ENCODE measurements at places on chromosomes 12 and 14. TPM values are rescaled to one million over a fixed set of nuclear protein-coding genes. Genes with fewer than 3 reads are reported as not detected.
A peak's percentile ranks its signal among the peaks of the same experiment; 100 is the strongest.

Gene SLC35F4
- not detected for polyA plus RNA-seq

Gene INTS13
- 27.2 TPM for polyA plus RNA-seq

Gene REM2
- polyA plus RNA-seq, result 0.22 TPM

GRCh38 chr12:57489157-57489641 is 1.3 kb downstream of the MARS1 start:
- H3K27me3 ChIP-seq, result peaks cover 9% of the 10 kb centered on the region
- H3K4me1 ChIP-seq, result peaks cover 30% of the 10 kb centered on the region
- peaks cover 27% of the 10 kb centered on the region for H3K36me3 ChIP-seq
- no peak for DNase-seq
- peak overlapping the region; percentile 98 for H3K4me3 ChIP-seq
- H3K27ac ChIP-seq, result peak overlapping the region; percentile 95

DNA sequence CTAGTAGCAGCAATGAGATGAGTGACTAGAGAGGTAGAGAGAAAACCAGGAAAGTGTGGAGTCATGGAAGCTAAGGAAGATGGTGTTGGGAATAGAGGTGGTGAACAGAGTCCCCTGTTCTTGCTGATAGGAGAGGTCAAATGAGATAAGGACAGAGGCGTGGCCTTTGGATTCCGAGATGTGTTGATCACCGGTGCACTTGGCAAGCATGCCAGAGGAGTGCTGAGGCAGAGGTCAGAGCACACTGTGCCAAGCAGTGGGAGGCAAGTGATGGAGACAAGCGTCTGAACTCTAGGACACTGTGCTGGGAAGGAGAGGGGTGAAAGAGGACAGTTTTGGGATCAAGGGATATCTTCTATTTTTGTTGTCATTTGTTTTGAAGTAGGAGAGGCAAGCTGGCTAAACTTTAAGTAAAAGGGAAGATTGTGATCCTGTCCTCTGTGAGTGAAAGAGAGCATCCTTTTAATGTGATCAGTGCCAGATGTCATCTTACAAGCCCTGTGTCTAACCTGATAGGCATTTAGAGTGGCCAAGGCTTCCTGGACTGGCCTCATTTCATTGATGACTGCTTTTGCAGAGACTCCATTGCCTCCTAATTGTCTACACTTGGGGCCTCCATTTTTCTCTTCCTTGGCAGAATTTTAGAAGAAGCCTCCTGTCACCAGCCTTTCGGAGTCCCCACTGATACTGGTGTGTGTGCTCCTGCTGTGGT is 336.4 kb downstream of the CACNA1C start:
- no peak for DNase-seq
- no peaks in the 10 kb centered on the region for H3K27me3 ChIP-seq
- H3K4me1 ChIP-seq, result no peaks in the 10 kb centered on the region
- no peak overlapping the region for H3K4me3 ChIP-seq
- H3K27ac ChIP-seq, result no peak overlapping the region

DNA sequence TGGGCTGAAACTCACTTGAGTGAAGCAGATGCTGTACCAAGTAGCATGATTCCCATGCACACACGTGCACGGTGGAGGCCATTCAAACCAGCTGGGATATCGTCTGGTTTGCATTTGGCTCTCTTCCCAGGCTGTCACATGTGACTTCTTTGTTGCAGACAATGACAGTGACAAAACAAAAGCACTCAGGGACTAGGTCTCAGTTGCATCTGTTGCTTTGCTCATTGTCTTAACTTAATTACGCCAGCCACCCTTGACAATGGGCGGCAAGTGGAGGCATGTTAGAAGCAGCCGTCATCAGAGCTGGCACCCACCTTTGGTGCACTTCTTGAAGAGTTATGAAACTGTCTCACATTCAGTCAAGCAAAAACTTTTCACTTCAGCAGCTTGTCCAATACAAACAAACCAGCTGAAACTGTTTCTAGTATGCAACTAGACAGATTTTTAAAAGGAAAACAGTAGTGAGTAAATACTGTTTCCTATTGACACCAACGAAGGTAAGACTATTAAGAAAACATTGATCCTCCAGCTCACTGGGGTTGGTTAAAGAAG is 74.3 kb downstream of the IGF1 start:
- no peaks in the 10 kb centered on the region for H3K4me1 ChIP-seq
- H3K4me3 ChIP-seq, result no peak overlapping the region
- H3K27me3 ChIP-seq, result no peaks in the 10 kb centered on the region
- no peak for DNase-seq

DNA sequence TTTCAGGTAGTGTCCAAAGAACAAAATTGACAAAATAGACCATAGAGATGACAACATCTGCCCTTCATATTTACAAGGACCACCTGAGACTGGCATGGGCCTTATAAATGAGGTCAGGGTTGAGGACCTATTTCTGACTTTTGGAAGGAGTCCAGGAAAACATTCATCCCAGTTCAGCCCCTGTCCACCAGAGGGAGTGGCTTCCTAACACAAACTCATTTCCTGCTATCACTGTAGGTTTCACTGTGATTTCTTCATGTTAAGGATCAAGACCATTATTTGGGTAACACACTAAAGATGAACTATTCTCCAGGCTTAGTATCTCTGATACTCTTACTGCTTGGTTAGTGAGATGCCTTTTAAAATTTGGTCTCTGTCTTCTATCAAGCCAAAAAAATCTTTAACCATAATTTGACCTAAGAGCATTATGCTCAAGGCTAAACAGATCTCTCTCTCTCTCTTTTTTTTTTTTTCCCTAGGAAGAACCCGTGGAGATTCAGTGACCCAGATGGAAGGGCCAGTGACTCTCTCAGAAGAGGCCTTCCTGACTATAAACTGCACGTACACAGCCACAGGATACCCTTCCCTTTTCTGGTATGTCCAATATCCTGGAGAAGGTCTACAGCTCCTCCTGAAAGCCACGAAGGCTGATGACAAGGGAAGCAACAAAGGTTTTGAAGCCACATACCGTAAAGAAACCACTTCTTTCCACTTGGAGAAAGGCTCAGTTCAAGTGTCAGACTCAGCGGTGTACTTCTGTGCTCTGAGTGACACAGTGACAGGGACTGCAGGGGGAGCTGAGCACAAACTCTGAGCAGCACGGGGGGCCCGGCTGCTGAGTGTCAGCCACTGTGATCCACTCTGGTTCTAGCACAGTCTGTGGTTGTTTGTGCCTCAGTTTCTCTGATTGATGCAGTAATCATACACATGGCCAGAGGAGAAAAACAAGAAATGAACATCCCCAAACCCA is 267.6 kb upstream of the OR4E1 start:
- H3K27ac ChIP-seq, result no peak overlapping the region
- DNase-seq, result peak; percentile 19

Gene AKAP6
- not detected for polyA plus RNA-seq

Gene SYNDIG1L
- polyA plus RNA-seq, result not detected

Gene GLS2
- polyA plus RNA-seq, result 2.0 TPM

Gene TPH2
- not detected for polyA plus RNA-seq

Gene NPFF
- polyA plus RNA-seq, result not detected

- H3K27ac ChIP-seq, result peak overlapping the region; percentile 89
- no peaks in the 10 kb centered on the region for H3K27me3 ChIP-seq
- peaks cover 10% of the 10 kb centered on the region for H3K36me3 ChIP-seq
- peaks cover 66% of the 10 kb centered on the region for H3K4me1 ChIP-seq
- H3K4me3 ChIP-seq, result no peak overlapping the region
Measured at GRCh38 chr12:47393403-47393790, 312.4 kb downstream of the RPAP3 start.

- no peak for DNase-seq
- H3K27me3 ChIP-seq, result peaks cover 12% of the 10 kb centered on the region
- no peak overlapping the region for H3K4me3 ChIP-seq
- H3K27ac ChIP-seq, result peak overlapping the region; percentile 58
Measured at GRCh38 chr12:52531566-52532300, 11.5 kb upstream of the KRT5 start.

Gene CD4
- 2.0 TPM for polyA plus RNA-seq

Gene DPF3
- polyA plus RNA-seq, result 1.8 TPM

- H3K4me3 ChIP-seq, result no peak overlapping the region
- no peaks in the 10 kb centered on the region for H3K36me3 ChIP-seq
- H3K27me3 ChIP-seq, result no peaks in the 10 kb centered on the region
- no peaks in the 10 kb centered on the region for H3K4me1 ChIP-seq
- DNase-seq, result no peak
Measured at GRCh38 chr12:106564678-106565329, 18.0 kb upstream of the RFX4 start.

- no peaks in the 10 kb centered on the region for H3K36me3 ChIP-seq
- H3K4me1 ChIP-seq, result no peaks in the 10 kb centered on the region
- peak; percentile 9 for DNase-seq
- H3K4me3 ChIP-seq, result no peak overlapping the region
- no peaks in the 10 kb centered on the region for H3K27me3 ChIP-seq
- H3K27ac ChIP-seq, result no peak overlapping the region
Measured at GRCh38 chr12:103884316-103884715, 43.3 kb upstream of the NT5DC3 start.

Gene MEG3
- polyA plus RNA-seq, result not detected

DNA sequence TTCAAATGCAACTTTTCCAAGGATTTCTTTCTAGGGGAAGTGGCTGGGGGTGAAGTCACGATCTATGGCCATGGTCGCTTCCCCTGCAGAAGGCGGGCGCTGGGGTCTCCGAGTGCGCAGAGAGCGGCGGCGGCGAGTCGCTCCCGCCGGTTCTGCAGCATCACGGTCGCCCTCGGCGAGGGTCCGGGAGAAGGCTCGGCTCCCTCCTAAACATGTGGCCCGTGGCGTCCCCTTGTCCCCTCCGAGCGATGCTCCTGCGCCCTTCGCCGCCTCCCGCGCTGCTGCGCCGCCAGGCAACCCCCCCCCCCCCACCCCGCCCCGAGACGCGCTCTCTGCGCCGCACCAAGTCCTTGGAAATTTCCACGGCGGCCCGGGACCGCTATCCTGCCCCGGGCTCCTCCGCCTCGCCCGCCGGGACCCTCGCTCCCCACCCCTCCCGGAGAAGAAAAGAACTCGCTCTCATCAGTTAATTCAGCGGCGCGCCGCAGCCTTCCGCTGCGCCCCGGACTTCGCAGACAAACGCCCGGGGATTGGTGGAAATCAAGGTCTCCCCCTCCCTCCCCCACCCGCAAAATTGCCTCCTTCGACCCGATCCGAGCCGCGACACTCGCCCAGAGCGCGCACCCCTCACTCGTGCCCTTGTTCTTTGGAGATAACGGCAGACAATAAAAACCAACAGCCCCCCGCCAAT is at the start of gene ST8SIA1:
ST8SIA1 (minus strand) TSS at position 298 of the 691 bp plus-strand sequence. CDS start 475 bp downstream, outside the sequence.
- peak within 1 kb of the TSS; percentile 91 for H3K4me3 ChIP-seq
- no peaks in the 10 kb centered on the region for H3K36me3 ChIP-seq
- H3K4me1 ChIP-seq, result peaks cover 17% of the 10 kb centered on the region
- peak within 1 kb of the TSS; percentile 85 for H3K27ac ChIP-seq
- H3K27me3 ChIP-seq, result peaks cover 13% of the 10 kb centered on the region

GRCh38 chr14:89131004-89131750 is 285.9 kb downstream of the FOXN3 start:
- H3K4me3 ChIP-seq, result no peak overlapping the region
- no peaks in the 10 kb centered on the region for H3K4me1 ChIP-seq
- no peak overlapping the region for H3K27ac ChIP-seq

DNA sequence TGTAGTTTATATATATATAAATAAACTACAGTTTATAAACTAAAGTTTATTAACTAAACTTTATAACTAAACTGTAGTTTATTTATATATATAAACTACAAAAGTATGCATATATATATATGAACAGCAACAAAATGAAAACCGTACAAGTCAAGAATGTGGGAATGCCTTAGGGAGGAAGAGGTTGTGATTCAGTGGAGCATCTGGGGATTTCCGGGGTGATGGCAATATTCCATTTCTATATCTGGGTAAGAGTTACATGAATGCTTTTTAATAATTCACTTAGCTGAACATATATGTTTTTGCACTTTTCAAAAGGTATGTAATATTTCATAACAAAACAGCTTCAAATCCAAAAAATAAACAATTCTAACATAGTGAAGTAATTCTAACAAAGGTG is 30.1 kb upstream of the CAND1 start:
- H3K4me1 ChIP-seq, result no peaks in the 10 kb centered on the region
- H3K36me3 ChIP-seq, result no peaks in the 10 kb centered on the region
- peaks cover 11% of the 10 kb centered on the region for H3K27me3 ChIP-seq

- no peak for DNase-seq
- H3K27ac ChIP-seq, result no peak overlapping the region
- no peaks in the 10 kb centered on the region for H3K27me3 ChIP-seq
- H3K4me1 ChIP-seq, result no peaks in the 10 kb centered on the region
- no peak overlapping the region for H3K4me3 ChIP-seq
Measured at GRCh38 chr12:130711756-130712155, 4.3 kb downstream of the RIMBP2 start.

GRCh38 chr12:127272864-127273263 is 994.1 kb upstream of the TMEM132C start:
- H3K4me1 ChIP-seq, result no peaks in the 10 kb centered on the region
- DNase-seq, result no peak
- peaks cover 2% of the 10 kb centered on the region for H3K27me3 ChIP-seq
- no peaks in the 10 kb centered on the region for H3K36me3 ChIP-seq
- H3K27ac ChIP-seq, result no peak overlapping the region

GRCh38 chr12:68789144-68789878 is 18.7 kb upstream of the MDM2 start:
- H3K36me3 ChIP-seq, result no peaks in the 10 kb centered on the region
- H3K27me3 ChIP-seq, result peaks cover 2% of the 10 kb centered on the region

DNA sequence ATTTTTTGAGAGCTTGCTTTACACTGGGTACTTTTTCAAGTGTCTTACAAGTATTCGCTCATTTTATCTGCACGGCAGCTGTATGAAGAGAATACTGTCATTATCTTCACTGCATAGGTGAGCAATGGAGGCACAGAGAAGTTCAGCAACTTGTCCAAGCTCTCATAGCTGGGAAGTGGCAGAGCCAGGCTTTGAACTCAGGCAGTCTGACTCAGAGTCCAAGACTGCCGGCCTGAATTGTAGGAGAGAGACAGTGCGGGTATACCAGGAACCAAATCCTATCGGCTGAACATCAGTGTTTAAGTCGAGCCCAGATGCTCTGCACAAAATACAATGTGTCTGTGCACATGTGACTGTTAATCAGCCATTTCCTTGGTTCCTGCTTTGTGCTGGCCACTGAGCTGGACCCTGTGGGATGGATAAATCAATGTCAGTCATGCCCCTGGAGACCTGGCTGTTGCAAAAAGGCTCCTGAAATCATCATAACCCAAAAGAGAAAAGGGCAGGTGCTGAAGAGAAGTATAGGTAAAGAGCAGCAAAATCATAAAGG is 474.6 kb downstream of the DPF3 start:
- H3K27ac ChIP-seq, result no peak overlapping the region
- peaks cover 8% of the 10 kb centered on the region for H3K27me3 ChIP-seq
- H3K4me1 ChIP-seq, result peaks cover 5% of the 10 kb centered on the region
- no peak overlapping the region for H3K4me3 ChIP-seq

DNA sequence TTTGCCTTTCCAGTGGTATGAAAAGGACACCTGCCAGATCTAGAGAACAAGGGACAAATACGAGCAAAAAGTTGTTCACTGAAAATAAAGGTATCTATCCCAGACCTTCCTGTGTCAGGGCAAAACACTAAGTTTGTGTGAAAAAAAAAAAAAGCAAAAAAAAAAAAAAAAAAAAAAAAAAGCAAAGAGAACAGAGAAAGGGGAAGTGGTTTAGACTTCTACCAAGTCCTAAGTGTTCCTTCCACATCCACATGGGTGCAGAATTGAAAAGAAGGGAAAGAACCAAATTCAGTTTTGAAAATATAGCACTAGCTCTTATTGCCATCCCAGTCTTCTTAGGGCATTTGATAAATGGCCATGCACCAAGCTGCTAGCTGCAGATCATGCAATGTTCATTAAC is 41.7 kb downstream of the ZCRB1 start:
- no peaks in the 10 kb centered on the region for H3K36me3 ChIP-seq
- H3K4me3 ChIP-seq, result no peak overlapping the region
- H3K4me1 ChIP-seq, result peaks cover 8% of the 10 kb centered on the region
- H3K27ac ChIP-seq, result no peak overlapping the region
- DNase-seq, result no peak

Gene PLEKHH1
- polyA plus RNA-seq, result not detected

Data from immature natural killer cell (primary cell).